ENCODE measurements at places on chromosomes 12 and 14. TPM values are rescaled to one million over a fixed set of nuclear protein-coding genes. Genes with fewer than 3 reads are reported as not detected.

- DNase-seq: peak; percentile 55
Measured at GRCh38 chr14:81450100-81450531, 50.0 kb upstream of the STON2 start.

- no peak for DNase-seq
Measured at GRCh38 chr14:40410708-40411107, 978.5 kb upstream of the FBXO33 start.

- DNase-seq: no peak
Measured at GRCh38 chr12:90253136-90253535, 544.5 kb upstream of the ATP2B1 start.

DNA sequence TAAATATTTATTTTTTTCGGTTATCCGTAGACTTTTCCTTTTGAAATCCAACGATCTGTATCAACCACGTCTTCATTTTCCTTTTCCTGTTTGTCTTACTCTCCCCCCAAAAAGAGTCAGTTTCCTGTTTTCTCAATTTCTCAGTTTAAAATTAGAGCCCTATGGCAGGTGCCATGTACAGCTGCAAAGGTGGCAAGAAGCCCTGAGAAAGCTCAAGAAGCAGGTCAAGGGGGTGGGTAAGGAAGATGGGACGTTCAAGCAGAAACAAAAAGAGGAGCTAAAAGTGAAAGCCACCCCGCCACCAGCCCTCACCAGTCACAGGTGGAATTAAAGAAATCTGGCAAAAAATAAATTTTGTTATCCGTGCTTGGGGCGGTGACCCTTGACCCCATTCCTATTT lies 26.7 kb downstream of the SLC35E3 start:
- DNase-seq: no peak

- no peak for DNase-seq
Measured at GRCh38 chr12:109925185-109925840, 25.2 kb downstream of the TCHP start.

GRCh38 chr12:122992386-122992785 lies 11.9 kb downstream of the ARL6IP4 start:
- no peak for DNase-seq

DNA sequence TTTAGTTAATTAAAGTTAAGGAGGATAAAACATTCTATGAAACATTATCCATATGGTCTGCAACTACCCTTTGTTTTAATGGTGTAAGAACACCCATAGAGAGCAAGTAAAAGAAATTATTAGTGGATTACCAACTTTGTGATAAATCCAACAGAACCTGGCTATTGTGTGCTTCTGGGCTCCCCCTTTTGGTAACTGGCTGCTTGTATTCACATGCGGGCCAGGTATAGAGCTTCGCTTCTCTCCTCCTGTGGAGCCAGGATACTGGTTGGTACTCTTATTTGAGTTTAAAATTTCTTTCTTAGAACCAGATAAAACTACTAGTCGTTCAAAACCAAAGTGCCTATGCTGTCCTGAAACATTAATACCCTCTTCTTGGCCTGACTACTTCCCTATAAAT lies 81.0 kb downstream of the PTPRR start:
- DNase-seq: no peak

SAMD15 gene
- total RNA-seq: not detected

Measured in left cardiac atrium (tissue), 4 donors.